Right hindlimb (tissue), 1 donor: ENCODE measurements at places on chromosomes 5 and 9.

GRCh38 chr5:130689831-130690230 is 475.2 kb downstream of the HINT1 start:
- DNase-seq = no peak

DNA sequence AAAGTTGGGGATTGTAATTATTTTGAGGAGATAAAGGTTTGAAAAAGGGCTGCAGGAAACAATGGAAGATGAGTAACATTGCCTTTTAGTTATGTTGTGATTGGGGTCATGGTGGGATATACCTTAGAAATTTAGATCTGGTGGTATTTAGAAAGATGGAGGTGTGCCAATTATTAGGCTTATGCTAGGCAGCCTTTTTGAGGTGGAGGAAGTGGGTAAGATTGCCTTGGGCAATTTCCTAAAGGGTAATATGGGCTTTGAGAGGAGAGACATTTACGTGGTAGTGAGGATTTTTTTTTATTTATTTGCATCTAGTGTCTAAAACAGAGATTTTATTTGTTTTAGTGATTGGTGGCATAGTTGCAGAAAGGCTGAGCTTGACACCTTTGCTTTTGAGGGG is 10.5 kb downstream of the HSPA4 start:
- DNase-seq = no peak

DNA sequence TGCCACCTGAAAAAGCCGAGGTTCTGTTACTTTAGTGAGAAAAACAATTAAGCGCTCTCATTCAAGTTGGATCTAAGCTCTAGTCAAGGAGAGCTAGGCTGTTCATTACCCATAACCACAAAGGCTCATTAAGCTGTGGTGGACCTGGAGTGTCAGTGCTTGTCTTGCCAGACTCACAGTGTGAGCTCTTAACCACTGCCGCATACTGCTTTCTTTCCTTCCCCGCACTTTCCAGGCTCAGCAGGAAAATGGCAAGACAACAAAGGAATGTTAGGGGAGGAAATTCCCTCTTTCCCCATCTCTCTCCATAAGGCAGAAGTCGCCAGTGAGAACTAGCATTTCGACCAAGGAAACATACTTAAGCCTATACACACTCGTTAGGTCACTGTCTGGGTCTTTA is 467.3 kb downstream of the ENC1 start:
- no peak for DNase-seq

DNA sequence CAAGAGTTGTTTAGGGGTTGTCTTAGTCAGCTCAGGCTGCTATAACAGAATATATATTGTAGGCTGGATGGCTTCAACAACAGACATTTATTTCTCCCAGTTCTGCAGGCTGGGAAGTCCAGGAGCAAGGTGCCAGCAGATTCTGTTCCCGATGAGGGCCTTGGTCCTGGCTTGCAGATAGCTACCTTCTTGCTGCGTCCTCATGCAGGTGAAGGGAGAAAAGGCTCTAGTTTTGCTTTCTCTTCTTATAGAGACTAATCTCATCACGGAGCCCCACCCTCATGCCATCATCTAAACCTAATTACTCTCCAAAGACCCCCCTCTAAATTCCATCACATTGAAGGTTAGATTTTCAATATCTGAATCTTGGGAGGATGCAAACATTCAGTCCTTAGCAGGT is 246.0 kb upstream of the ANKRD55 start:
- no peak for DNase-seq

DNA sequence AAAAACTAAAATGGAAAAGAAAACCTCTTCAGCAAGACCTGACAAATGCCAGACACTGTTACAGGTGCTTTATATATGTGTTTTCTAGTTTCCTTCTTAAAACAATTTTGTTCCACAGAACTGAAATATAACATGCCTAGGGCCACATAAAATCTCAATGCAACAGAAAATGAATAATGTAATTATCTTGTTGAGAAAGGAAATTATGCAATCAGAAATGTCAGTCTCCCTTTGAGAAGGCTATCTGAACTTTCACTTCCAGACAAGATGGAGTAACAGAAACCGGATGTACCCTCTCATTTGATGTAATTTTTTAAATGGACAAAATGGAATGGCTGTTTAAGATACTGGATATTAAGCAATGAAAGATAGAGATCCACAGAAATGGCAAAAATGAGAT is 79.2 kb downstream of the AGTPBP1 start:
- no peak for DNase-seq

DNA sequence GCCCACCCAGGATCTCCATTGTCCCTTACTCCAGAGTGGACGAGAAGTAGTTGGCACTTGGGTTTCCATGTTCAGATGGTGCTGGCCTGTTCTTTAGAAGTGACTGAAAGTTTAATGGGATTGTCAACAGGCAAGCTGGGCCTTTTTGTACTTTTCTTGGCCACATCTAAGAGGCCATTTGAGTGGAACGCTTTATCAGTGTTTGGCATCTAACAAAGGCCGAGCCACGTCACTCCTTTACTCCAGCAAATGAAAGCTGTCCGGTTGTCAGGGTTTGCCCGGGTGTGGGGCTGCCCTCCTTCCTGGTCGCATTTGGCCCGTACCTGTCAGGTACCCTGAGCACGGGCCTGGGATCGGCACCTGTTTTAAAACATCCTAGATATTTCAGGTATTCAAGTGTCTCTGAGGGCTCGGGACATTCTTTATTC is 71.5 kb downstream of the RCL1 start:
- no peak for DNase-seq

GRCh38 chr5:10133830-10134229 is 115.9 kb downstream of the ATPSCKMT start:
- no peak for DNase-seq

DNA sequence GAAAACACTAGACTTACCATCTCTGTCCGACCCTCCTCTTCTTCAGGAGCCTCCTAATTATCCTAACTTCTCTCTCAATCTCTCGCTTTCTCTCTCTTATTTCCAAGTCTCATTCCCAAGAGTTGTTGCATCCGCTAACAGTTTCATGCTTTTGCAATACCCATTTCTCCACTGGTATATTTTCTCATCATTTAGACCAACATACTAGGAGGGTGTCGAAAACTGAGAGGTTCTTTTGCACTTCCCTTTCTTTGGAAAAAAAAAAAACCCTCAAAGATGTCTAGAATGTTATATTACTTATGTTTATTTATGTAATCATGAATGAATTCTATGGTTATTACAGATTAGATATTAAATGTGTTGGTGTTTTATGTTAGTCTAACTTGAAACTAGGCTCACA is 35.9 kb downstream of the SPZ1 start:
- DNase-seq = no peak

GRCh38 chr5:76831110-76831452 is 12.3 kb downstream of the F2RL1 start:
- DNase-seq = no peak

DNA sequence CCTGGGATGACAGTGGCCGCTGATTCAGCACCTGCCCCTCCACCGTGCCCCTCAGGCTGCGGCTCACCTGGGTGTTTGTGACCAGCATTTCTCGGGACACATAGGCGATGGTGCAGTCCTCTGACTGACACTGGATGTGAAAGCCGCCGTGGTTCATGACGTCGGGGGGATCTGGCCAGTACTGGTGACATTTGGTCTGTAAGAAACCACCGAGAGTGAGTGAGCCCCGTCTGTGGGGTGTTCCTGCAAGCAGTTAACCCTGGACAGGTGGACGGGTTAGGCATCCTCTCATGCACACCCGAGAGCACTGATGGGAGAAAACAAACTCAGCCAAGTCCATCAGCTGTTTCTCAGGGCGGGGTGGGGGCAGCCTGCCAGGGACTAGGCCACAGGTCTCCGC is 62.5 kb upstream of the EPB41L4B start:
- no peak for DNase-seq

GRCh38 chr5:124302533-124302932 is 443.9 kb downstream of the ZNF608 start:
- DNase-seq = no peak

DNA sequence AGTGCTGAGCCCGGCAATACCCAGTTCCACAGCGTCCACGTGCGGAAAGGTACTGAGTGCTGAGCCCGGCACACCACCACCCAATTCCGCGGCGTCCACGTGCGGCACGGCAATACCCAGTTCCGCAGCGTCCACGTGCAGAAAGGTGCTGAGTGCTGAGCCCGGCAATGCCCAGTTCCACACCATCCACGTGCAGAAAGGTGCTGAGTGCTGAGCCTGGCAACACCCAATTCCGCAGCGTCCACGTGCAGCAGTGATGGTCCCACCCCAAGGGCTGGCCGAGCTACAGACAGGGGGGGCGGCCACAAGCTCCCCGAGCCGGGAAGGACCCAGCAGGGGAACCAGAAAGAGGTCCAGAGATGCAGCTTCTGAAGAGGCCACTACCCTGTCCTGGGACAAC is 20.2 kb downstream of the SLC12A7 start:
- peak; percentile 43 for DNase-seq

- DNase-seq = no peak
Measured at GRCh38 chr5:55986931-55987330, 7.8 kb downstream of the IL6ST start.

DNA sequence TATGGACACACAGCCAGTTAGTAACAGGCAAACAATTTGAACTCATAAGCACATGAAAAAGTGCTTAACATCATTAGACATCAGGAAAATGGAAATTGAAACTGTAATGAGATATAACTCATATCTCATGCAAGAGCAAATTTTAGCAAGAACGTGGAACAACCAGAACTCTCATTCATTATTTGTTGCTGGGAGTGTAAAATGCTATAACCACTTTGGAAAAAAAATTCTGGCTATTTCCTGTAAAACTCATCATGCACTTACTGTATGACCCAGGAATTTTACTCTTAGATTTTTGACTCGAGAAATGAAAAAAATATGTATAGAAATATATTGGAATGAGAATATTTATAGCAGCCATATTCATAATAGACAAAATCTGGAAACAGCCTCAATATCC is 205.7 kb upstream of the PUM3 start:
- DNase-seq = no peak

DNA sequence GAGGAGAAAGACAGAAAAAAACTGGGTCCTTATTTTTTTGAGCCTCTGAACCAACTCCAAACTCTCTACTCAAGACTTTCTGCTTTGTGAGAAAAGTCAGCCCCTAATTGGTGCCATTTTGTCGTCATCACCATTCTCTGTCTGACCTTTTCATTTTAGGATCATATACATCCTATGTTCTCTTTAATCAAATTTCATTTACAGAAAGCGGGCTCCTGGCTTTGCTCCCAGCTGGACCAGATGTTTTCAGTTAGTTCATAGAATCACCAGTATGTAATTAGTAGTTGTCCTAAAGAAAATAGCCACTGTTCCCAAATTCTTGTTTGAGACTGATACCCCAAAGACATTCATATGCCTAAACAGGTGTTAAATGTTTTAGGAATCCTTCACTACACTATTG is 28.6 kb upstream of the SLCO4C1 start:
- peak; percentile 28 for DNase-seq

- DNase-seq = no peak
Measured at GRCh38 chr9:88544245-88544644, 9.3 kb downstream of the NXNL2 start.

DNA sequence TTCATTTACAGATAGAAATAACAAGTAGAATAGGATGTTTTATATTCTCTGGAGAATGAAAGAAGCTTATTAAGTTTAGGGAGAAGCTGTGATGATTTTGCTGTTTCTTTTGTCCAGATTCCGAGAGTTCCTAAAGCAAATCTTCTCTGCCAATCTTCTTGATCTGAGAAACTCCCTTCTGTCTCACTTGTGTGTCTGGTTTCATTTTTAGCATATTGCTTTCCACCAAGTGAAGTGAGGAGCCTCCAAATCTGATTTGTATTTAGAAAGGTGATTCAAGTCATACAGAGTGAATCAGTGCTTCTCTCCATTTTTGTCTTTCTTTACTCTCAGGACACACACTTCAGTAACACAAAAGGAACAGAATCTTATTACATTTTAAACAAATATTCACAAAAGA is 48.4 kb downstream of the STX17 start:
- no peak for DNase-seq
